ENCODE measurements at places on chromosomes 7 and 10. TPM values are rescaled to one million over a fixed set of nuclear protein-coding genes. Genes with fewer than 3 reads are reported as not detected.

Gene AGMO
- not detected for total RNA-seq

Gene GRID2IP
- 0.39 TPM for total RNA-seq

Gene MAGI2
- 0.09 TPM for total RNA-seq

- no peaks in the 10 kb centered on the region for H3K4me1 ChIP-seq
- H3K36me3 ChIP-seq = peaks cover 16% of the 10 kb centered on the region
- no peak for DNase-seq
- no peaks in the 10 kb centered on the region for H3K27me3 ChIP-seq
- no peak overlapping the region for H3K4me3 ChIP-seq
- H3K27ac ChIP-seq = no peak overlapping the region
Observed at GRCh38 chr7:104160375-104160774, 47.4 kb downstream of the ORC5 start.

Gene OR2A7
- not detected for total RNA-seq

GRCh38 chr7:14177876-14178275 lies 188.4 kb upstream of the ETV1 start:
- no peaks in the 10 kb centered on the region for H3K36me3 ChIP-seq
- no peaks in the 10 kb centered on the region for H3K4me1 ChIP-seq
- H3K27ac ChIP-seq = no peak overlapping the region
- H3K27me3 ChIP-seq = no peaks in the 10 kb centered on the region
- no peak overlapping the region for H3K4me3 ChIP-seq

DNA sequence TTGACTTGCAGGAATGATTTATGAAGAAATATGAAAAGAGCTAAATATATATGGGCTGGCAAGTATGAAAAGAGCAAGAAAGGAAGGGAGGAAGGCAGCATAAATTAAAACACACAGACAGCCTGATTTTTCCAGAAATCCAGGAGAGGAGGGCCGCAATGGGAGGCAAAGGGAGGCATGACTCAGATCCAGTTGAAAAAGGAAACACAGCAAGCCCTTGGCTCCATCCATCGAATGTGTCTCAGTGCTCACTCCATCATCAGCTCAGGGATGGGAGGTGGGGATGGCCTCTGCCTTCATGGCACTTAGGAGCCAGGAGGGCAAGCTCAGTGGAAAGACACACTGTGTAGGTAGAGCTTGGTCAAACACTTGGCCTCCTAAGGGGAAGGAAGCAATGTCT lies 75.7 kb upstream of the PDZD8 start:
- DNase-seq = no peak
- H3K27ac ChIP-seq = no peak overlapping the region
- H3K4me3 ChIP-seq = no peak overlapping the region
- no peaks in the 10 kb centered on the region for H3K36me3 ChIP-seq

DNA sequence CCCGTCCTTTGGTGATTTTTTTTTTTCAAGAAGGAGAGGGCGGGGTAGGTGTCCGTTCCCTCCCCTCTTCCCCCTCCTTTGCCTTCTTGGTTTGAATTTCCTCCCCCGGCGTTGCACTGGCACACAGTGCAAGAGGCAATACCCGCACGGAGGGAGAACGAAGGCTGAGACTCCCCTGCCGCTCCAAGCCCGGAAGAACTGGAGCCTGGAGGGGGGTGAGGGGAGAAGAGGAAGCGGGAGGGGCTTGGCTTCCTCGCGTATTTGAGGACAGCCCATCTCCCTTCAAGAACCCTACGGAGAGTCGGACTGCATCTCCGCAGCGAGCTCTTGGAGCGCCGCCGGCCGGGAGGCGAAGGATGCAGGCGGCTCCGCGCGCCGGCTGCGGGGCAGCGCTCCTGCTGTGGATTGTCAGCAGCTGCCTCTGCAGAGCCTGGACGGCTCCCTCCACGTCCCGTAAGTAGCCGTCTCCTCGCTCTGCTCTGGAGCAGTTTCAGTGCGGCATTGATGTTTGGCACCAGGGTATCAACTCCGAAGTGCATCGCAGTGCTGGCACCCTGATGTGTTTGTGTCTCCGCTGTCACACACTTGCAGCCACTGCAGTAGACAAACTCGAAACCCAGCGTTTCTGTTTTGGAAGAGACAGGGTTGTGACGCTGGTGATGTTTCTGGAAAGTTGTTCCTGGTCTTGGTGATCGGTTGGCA lies at the start of gene CNTNAP2:
Gene CNTNAP2, plus strand, starts transcription at position 281 of the 702 bp plus-strand sequence. Its CDS starts 76 bp downstream, at position 357.
- H3K36me3 ChIP-seq = no peaks in the 10 kb centered on the region
- DNase-seq = no peak
- peaks cover 14% of the 10 kb centered on the region for H3K27me3 ChIP-seq

DNA sequence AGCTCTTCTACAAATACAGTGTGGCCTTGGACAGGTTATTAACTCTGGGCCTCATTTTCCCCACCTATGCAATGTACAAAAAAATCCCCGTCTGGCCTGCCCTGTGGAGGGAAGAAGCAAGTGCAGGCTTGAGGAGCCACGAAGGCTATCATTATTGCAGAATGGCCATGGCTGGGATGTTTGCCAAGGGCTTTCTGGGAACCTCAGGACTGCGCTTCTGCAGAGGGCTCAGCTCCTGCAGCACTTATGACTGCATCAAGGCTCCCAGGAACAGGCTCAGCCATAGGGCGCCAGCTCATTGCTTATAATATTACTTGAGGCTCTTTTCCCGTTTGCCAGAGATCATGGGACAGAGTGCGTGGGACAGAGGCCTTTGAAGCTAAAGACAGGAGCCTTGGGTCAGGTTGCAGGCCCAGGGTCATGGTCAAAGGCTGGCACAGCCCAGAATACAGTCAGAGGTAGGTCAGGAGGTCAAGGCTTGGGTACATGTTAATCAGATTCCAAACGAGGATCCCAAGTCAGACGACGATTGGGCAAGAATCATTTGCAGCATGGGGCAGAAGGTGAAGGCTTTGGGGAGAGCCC lies 20.6 kb upstream of the C10orf105 start:
- no peak for DNase-seq
- no peak overlapping the region for H3K27ac ChIP-seq
- H3K4me3 ChIP-seq = no peak overlapping the region
- peaks cover 98% of the 10 kb centered on the region for H3K4me1 ChIP-seq
- H3K36me3 ChIP-seq = no peaks in the 10 kb centered on the region

Gene AKR1E2
- 0.56 TPM for total RNA-seq

DNA sequence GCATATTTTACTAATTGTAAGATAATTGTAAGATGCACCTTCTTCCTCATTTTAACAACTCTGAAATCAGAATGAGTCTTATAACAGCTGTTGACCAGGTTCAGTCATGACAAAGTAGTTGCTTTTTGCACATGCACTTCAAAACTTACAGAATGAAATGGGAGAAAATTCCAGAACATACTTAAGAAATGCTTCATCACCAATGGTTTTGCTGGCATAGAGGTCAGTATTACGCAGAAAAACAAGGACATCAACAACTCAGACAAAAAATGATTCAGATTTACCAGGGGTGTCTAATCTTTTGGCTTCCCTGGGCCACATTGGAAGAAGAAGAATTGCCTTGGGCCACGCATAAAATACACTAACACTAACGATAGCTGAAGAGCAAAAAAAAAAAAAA lies 13.3 kb downstream of the COL28A1 start:
- no peak for DNase-seq
- H3K4me1 ChIP-seq = no peaks in the 10 kb centered on the region
- no peaks in the 10 kb centered on the region for H3K36me3 ChIP-seq
- no peaks in the 10 kb centered on the region for H3K27me3 ChIP-seq
- no peak overlapping the region for H3K4me3 ChIP-seq

Gene RELN
- not detected for total RNA-seq

DNA sequence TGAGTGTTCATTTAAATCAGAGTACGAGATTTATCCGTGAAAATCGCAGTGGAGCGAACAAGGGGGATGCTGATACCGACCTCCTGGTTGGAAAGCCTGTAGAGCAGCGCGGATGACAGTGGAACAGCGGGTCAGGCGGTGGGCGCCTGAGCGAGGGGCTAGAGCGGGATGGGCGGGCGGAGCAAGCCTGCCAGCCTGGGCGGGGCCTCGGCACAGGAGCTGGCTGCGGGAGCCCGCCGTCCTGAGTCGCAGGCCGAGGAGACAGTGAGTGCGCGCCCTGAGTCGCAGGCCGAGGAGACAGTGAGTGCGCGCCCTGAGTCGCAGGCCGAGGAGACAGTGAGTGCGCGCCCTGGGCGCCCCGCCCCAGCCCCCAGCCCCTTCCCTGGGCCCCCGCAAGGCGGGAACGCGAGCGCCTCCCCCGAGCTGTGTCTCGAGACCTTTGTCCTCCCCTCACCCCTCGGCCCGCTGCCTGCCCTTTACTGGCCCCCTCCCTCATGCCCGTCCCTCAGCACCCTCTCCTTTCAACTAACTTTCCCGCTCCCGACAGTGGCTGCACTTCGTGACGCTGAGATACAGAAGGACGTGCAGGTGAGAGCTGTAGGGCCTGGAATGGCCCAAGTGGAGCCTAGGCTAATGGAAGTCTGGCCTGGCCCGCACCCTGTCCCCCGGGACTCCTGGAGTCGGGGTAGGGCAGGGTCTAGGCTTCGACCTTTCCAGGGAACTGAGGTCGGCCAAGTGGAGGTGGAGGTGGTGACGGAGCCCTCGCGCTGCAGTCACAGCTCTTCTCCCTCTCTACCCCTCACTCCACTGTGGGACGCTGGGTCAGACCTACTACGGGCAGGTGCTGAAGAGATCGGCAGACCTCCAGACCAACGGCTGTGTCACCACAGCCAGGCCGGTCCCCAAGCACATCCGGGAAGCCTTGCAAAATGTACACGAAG lies at the start of gene AS3MT:
Gene AS3MT, plus strand, starts transcription at position 213 of the 941 bp plus-strand sequence. Its CDS starts 123 bp downstream, at position 336.
- no peak for DNase-seq
- no peaks in the 10 kb centered on the region for H3K27me3 ChIP-seq
- H3K36me3 ChIP-seq = no peaks in the 10 kb centered on the region
- peaks cover 5% of the 10 kb centered on the region for H3K4me1 ChIP-seq
- no peak within 1 kb of the TSS for H3K4me3 ChIP-seq

Gene HOXA1
- 1.3 TPM for total RNA-seq

Gene PRLHR
- total RNA-seq = not detected

Gene STYXL1
- 15.1 TPM for total RNA-seq

GRCh38 chr7:13949445-13949844 lies 40.0 kb downstream of the ETV1 start:
- H3K36me3 ChIP-seq = no peaks in the 10 kb centered on the region
- no peak overlapping the region for H3K4me3 ChIP-seq
- no peak for DNase-seq
- H3K27ac ChIP-seq = no peak overlapping the region

DNA sequence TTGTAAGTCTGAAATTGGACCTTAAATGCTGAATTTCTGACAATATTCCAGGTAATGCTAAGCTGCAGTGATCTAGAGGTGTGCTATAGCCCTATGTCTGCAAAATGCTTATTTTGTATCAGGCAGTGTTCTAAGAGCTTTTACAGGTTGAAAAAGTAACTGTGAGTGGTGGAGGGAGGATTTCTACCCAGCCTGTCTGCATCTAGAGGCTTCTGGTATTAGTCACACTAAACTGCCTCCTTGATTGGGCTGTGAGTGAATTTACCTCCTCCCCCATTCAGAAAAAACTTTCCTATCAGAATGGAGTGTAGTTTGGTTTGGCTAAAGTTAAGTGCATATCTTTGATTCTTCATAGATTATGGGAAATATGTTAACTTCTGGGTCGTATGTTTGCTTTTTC lies 56.8 kb downstream of the BBS9 start:
- H3K4me3 ChIP-seq = no peak overlapping the region
- DNase-seq = no peak
- H3K27me3 ChIP-seq = no peaks in the 10 kb centered on the region
- no peak overlapping the region for H3K27ac ChIP-seq

- no peak for DNase-seq
- no peaks in the 10 kb centered on the region for H3K4me1 ChIP-seq
- H3K27ac ChIP-seq = no peak overlapping the region
- no peaks in the 10 kb centered on the region for H3K27me3 ChIP-seq
- no peak overlapping the region for H3K4me3 ChIP-seq
Observed at GRCh38 chr7:25325186-25325757, 97.0 kb upstream of the NPVF start.

DNA sequence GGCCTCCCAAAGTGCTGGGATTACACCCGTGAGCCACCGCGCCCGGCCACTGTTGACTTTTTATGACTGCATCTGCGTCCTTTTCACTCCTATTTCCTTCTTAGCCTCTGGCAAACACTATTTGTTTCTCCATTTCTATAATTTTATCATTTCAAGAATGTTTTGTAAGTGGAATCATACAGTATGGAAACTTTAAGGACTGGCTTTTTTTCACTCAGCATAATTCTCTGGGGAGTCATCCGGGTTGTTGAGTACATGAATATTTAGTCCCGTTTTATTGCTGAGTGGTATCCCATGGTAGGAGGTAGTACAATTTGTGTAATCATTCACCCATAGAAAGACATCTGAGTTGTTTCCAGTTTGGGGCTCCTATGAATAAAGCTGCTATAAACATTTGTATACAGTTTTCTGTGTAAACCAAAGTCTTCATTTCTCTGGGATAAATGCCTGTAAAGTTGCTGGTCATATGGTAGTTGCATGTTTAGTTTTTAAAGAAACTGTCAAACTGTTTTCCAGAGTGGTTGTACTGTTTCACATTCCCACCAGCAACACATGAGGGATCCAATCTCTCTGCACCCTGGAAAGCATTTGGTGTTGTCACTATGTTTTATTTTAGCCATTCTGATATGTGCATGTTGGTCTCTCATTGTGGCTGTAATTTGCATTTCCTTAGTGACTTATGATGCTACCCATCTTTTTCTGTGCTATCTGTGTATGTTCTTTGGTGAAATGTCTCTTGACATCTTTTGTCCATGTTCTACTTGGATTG lies 139.6 kb upstream of the EEPD1 start:
- H3K27me3 ChIP-seq = no peaks in the 10 kb centered on the region
- H3K36me3 ChIP-seq = no peaks in the 10 kb centered on the region
- no peaks in the 10 kb centered on the region for H3K4me1 ChIP-seq
- H3K27ac ChIP-seq = no peak overlapping the region
- no peak overlapping the region for H3K4me3 ChIP-seq
- DNase-seq = no peak

- H3K27me3 ChIP-seq = no peaks in the 10 kb centered on the region
- no peak overlapping the region for H3K27ac ChIP-seq
- no peaks in the 10 kb centered on the region for H3K36me3 ChIP-seq
- H3K4me1 ChIP-seq = no peaks in the 10 kb centered on the region
Observed at GRCh38 chr7:122572706-122573105, 126.2 kb downstream of the RNF133 start.

- peaks cover 10% of the 10 kb centered on the region for H3K4me1 ChIP-seq
- H3K27ac ChIP-seq = peak overlapping the region; percentile 69
- peak overlapping the region; percentile 65 for H3K4me3 ChIP-seq
- H3K27me3 ChIP-seq = no peaks in the 10 kb centered on the region
- H3K36me3 ChIP-seq = no peaks in the 10 kb centered on the region
Observed at GRCh38 chr7:30285536-30286284, 1.3 kb downstream of the ZNRF2 start.

GRCh38 chr7:132319481-132319880 lies 256.8 kb downstream of the PLXNA4 start:
- no peaks in the 10 kb centered on the region for H3K36me3 ChIP-seq
- peaks cover 4% of the 10 kb centered on the region for H3K27me3 ChIP-seq
- DNase-seq = no peak
- H3K4me1 ChIP-seq = peaks cover 9% of the 10 kb centered on the region
- no peak overlapping the region for H3K4me3 ChIP-seq
- H3K27ac ChIP-seq = no peak overlapping the region
